ENCODE measurements at places on chromosomes 2 and 18.

DNA sequence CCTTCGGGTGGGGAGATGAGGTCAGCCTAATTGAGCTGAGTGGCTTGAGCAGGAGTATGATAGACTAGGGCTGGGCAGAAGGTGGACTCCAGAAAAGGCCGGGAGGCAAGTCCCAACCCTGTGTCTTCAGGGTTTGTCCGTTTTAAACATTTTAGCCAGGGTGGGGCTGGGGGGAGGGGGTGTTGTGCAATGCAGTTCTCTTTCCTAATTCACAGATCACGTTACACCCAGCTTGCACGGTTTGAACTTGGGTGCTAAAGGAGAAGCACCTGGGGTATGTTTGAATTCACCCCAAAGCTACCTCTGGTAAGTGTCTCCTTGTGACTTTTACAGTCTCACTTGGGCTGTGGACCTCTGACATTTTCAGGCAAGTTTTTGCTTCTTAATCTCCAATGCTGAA is 233.3 kb downstream of the AGAP1 start:
- H3K36me3 ChIP-seq: no peaks in the 10 kb centered on the region
- H3K27me3 ChIP-seq: no peaks in the 10 kb centered on the region
- peaks cover 14% of the 10 kb centered on the region for H3K4me1 ChIP-seq

- no peak for DNase-seq
- H3K4me3 ChIP-seq: no peak overlapping the region
- no peaks in the 10 kb centered on the region for H3K27me3 ChIP-seq
- H3K4me1 ChIP-seq: no peaks in the 10 kb centered on the region
- H3K27ac ChIP-seq: no peak overlapping the region
- H3K36me3 ChIP-seq: peaks cover 48% of the 10 kb centered on the region
Measured at GRCh38 chr2:109545828-109546713, 67.7 kb downstream of the SEPTIN10 start.

- H3K36me3 ChIP-seq: no peaks in the 10 kb centered on the region
- H3K27me3 ChIP-seq: no peaks in the 10 kb centered on the region
- peak overlapping the region; percentile 78 for H3K4me3 ChIP-seq
- DNase-seq: peak; percentile 52
- peak overlapping the region; percentile 56 for H3K27ac ChIP-seq
Measured at GRCh38 chr2:162317861-162318327, 590 bp downstream of the IFIH1 start.

- peaks cover 54% of the 10 kb centered on the region for H3K4me1 ChIP-seq
- no peaks in the 10 kb centered on the region for H3K27me3 ChIP-seq
- no peaks in the 10 kb centered on the region for H3K36me3 ChIP-seq
- H3K27ac ChIP-seq: peak overlapping the region; percentile 97
- peak; percentile 88 for DNase-seq
Measured at GRCh38 chr2:33069894-33070651, 123.3 kb downstream of the LTBP1 start.

DNA sequence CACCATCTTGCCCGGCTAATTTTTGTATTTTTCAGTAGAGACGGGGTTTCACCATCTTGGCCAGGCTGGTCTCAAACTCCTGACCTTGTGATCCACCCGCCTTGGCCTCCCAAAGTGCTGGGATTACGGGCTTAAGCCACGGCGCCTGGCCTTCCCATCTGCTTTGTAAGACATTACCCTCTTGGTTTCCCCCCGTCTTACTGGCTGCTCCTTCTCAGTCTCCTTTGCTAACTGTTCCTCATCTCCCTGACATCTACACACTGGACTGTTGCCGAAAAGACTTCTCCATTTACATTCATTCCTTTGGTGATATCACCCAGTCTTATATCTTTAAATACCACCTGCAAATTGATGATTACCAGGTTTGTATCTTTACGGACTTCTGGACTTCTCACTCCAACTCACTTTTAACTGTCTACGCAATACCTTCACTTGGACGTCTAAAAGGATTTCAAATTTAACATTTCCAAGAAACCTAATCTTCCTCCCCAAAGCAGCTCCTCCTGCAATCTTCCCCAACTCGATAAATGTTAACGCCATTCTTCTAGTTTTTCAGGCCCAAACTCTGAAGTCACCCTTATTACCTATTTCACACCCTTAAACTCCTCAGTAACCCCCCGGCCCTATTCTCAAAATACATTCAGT is 37.9 kb downstream of the YES1 start:
- H3K27me3 ChIP-seq: no peaks in the 10 kb centered on the region
- H3K36me3 ChIP-seq: no peaks in the 10 kb centered on the region
- no peak overlapping the region for H3K27ac ChIP-seq

DNA sequence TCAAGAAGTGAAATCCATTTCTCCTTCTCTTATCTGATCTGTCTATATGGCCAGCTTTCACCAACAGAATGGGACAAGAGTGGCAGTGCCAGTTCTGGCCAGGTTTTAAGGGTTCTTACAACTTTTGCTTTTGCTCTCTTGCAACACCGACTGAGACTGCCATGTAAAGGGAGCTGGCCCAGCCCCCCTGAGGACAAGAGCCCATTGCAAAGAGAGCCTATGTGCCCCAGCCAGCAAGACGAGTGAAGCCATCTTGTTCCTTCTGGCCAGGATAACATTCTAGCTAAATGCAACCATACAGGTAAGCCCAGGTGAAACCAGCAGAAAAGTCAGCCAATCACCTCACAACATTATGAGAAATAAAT is 101.0 kb upstream of the RND3 start:
- H3K4me3 ChIP-seq: no peak overlapping the region
- peak overlapping the region; percentile 80 for H3K27ac ChIP-seq
- no peaks in the 10 kb centered on the region for H3K27me3 ChIP-seq

- no peaks in the 10 kb centered on the region for H3K27me3 ChIP-seq
- no peak for DNase-seq
- H3K36me3 ChIP-seq: no peaks in the 10 kb centered on the region
Measured at GRCh38 chr2:221477714-221478484, 94.2 kb downstream of the EPHA4 start.

GRCh38 chr2:147288131-147288530 is 556.7 kb upstream of the ACVR2A start:
- no peaks in the 10 kb centered on the region for H3K4me1 ChIP-seq
- H3K36me3 ChIP-seq: no peaks in the 10 kb centered on the region
- DNase-seq: no peak
- H3K27me3 ChIP-seq: no peaks in the 10 kb centered on the region
